Activated CD8-positive, alpha-beta memory T cell treated with anti-CD3 and anti-CD28 coated beads for 1 hour (primary cell): ENCODE measurements at places on chromosomes 1 and 21.

GRCh38 chr1:50023292-50024159 lies at the start of gene AGBL4:
Gene AGBL4 (minus strand): TSS chr1:50023954.
- no peak for DNase-seq

DNA sequence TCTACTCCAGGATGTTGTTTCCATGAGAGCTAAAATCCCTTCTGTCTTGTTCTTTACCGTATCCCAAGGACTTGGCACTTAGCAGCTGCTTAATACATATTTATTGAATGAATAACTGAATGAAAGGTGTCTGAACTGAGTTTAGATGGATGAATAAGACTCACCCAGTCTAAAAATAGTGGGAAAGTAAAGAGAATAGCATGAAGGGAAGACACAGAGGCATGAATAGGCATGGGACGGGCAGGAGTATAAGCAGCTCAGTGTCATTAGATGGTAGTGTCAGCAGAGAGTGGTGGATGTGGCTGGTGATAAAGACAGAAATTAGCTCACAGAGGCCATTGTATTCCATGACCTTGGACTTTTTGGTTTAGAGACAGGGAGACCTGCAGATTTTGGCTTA lies 9.2 kb downstream of the IL12RB2 start:
- DNase-seq = no peak

GRCh38 chr1:21270086-21270689 lies 20.1 kb downstream of the ECE1 start:
- DNase-seq = peak; percentile 71

DNA sequence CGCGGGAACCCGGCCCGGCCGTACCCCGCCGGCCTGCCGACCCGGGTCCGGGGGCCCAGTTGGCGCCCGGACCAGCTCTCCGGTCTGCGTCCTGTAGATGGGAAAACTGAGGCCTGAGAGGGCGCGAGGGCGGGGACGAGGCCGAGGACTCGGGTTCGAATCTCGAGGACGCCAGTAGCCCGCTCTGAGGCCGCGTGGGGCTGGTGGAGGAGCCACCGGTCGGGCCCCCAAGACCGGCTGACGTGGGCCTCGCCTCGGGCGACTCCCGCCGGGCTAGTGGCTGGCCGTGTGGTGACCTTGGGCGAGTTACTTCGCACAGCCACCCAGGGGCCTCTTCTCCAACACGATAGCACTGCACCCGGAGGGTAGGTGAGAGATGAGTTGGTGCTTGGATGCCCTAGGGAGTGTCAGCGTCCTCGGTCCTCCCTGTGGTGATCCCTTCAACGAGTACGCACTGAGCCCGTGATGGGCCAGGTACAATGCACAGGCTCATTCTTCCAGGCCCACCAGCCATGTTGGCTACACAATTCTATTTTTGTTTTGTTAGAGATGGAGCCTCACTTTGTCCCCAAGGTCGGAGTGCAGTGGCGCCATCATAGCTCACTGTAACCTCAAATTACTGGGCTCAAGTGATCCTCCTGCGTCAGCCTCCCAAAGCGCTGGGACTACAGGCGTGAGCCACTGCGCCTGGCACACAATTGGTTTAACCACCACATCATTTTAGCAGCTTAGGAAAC lies 404 bp upstream of the SCMH1 start:
- DNase-seq = peak; percentile 6

DNA sequence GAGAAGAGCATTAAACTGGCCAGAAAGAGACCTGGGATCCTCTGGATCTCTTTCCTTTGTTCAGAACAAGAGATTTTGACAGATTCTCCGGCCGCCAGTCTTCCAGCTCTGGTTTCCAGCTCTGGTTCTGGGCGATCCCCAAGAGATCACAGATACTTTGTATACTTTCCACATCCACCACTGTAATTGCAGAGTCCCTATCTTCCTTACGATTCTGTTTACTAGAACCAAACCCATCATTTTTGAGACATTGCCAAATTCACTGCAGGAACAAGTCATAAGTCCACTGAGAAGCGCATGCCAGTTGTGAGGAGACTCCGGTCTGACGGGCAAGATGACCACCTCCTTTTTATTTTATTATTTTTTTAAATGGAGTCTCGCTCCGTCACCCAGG lies 505.2 kb downstream of the SMYD3 start:
- no peak for DNase-seq

DNA sequence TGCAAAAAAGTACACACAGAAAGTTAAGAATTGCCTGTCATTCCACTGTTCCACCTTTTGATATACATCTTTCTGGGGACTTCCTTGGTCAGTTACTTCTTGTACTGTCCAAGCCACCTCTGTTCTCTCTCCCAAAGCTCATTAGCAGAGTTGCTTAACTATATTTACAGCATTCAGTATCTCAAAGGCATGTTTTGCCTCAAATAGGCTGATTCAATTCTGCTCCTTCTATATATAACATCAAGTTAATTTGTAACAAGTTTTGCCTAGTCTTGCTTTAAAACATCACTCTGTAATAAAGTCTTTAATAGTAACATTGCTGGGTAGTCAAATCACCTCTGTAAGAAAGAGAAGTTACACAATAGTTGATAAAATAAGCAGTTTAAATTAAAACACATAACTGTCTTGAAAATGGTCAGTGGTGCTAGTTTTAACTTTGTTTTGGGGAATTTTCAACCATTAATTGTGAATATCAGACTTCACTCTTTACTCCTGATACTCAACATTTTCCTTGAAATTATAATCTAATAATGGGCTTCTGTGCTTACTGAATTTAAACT lies 35.7 kb downstream of the EDARADD start:
- DNase-seq = no peak

- peak; percentile 61 for DNase-seq
Measured at GRCh38 chr1:209805875-209806760, at the start of gene IRF6. Gene IRF6 (minus strand): TSS chr1:209806142. CDS start chr1:209801413, 4,729 bp downstream.

DNA sequence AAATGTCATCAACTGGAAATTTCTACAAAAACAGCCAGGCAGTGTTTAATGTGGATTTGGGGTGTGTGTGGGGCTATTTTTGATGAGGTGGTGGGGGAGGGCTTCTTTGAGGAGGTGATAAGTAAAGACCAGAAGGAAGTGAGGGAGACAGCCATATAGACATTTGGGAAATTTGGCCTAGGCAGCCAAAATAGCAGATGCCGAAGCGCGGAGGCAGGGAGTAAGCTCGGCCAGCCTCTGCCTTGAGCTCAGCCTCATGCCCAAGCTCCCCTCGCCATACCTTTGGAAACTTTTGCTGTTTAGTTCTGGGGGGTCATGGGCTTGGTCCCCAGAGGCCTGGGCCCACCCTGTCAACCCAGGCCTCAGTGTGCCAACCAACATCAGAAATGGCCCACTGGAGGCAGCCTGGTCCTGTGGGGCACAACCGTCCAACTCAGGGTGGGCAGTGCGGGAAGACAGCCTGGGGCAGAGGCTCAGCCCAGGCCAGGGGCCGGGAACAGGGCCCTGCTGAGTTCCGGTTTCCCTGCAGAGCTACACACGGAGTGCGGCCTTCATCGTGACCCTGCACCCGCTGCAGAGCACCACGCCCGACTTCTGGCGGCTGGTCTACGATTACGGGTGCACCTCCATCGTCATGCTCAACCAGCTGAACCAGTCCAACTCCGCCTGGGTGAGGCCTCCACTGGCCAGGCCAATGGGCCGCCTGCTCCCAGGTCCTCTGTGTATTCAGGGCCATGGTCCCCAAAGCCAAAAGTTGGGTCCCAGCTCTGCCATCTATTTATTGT lies 84.0 kb downstream of the PTPRU start:
- no peak for DNase-seq

GRCh38 chr1:31764312-31765040 lies at the start of gene ADGRB2:
Gene ADGRB2 (minus strand): TSS chr1:31764340. CDS start chr1:31757221, 7,119 bp downstream.
- DNase-seq = no peak

- DNase-seq = no peak
Measured at GRCh38 chr1:226649780-226650179, 89.3 kb downstream of the ITPKB start.

DNA sequence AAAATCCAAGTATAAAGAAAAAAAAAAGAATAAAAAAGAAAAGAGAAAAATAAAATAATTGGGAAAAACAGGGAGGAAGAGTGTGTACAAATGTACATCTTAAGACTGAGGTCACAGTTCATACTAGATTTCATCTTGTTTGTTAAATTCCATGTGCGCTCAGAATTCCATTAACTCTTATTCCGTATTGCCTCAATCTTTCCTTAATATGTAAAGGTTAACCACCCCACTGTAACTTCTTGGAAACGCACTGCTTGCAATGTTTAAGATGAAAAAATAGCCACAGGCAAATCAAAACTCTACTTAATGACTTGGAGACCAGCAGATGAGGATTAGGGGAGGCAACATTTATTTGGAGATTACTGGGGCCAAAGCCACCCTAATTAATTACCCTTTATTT lies 23.9 kb upstream of the KCNE1 start:
- DNase-seq = no peak

- no peak for DNase-seq
Measured at GRCh38 chr1:62228136-62228882, 33.7 kb downstream of the L1TD1 start.

DNA sequence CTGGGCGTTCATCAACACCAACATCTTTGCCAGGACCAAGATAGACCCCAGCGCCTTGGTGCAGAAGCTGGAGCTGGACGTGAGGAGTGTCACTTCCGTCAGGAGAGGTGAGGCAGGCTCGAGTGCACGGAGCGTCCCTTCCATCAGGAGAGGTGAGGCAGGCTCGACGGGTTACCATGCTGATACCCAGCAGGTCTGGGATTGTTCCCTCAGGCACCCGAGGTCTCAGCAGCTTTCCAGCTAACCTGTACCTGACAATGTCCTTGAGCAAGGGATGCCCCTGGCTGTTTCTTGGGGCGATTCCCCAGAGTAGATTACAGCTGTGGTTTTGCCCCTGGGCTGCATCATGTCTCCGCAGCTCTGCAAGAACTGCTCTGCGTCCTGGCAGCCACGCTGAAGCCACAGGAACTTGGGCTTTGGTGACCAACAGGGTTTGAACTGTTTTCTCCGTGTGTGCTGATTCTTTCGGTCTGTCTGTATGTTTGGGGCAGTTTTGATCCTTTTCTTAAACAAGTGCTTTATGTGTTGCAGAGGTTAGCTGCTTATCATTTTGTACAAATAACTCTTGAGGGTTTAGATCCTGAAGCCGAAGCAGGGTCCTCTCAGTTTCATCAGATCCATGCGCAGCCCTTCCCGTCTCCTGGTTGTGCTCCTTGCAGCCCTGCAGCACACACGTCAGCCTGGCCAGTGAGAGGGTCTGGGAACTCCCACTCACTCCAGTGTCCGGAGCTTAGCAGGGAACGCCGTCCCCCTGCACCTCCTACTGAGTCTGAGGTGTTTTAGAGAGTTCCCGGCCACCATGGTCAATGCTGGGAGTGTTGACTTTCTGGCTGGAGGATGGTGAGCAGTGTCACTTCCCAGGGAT lies 4.1 kb downstream of the SLX9 start:
- no peak for DNase-seq

DNA sequence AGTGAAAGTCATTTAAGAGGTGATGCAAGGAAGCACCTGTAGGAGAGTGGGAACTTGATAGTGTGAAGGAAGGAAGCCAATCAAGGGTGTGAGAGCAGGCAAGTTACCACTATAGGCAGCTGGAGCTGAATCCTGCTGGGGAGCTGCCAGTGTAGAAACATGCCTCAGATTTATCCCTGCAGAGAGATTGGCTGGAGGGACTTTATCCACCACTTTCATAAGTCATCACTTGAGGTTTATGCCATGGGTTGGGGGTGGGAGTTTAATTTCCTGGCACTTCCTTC lies 443.6 kb downstream of the PLPP3 start:
- no peak for DNase-seq

- no peak for DNase-seq
Measured at GRCh38 chr1:225866981-225867380, 15.2 kb downstream of the TMEM63A start.

- no peak for DNase-seq
Measured at GRCh38 chr1:208207388-208208131, 36.6 kb downstream of the PLXNA2 start.

- DNase-seq = no peak
Measured at GRCh38 chr1:170518965-170519364, 13.0 kb upstream of the GORAB start.
